GM23338 (cell line): ENCODE measurements at places on chromosomes 7 and 10. TPM values are rescaled to one million over a fixed set of nuclear protein-coding genes. Genes with fewer than 3 reads are reported as not detected.

- no peak for DNase-seq
Observed at GRCh38 chr7:105764506-105764905, 111.9 kb downstream of the ATXN7L1 start.

GRCh38 chr10:79980711-79981110 is 31.8 kb upstream of the SFTPD start:
- DNase-seq: no peak

GRCh38 chr10:69213591-69214311 is 6.4 kb upstream of the HKDC1 start:
- DNase-seq: no peak

DNA sequence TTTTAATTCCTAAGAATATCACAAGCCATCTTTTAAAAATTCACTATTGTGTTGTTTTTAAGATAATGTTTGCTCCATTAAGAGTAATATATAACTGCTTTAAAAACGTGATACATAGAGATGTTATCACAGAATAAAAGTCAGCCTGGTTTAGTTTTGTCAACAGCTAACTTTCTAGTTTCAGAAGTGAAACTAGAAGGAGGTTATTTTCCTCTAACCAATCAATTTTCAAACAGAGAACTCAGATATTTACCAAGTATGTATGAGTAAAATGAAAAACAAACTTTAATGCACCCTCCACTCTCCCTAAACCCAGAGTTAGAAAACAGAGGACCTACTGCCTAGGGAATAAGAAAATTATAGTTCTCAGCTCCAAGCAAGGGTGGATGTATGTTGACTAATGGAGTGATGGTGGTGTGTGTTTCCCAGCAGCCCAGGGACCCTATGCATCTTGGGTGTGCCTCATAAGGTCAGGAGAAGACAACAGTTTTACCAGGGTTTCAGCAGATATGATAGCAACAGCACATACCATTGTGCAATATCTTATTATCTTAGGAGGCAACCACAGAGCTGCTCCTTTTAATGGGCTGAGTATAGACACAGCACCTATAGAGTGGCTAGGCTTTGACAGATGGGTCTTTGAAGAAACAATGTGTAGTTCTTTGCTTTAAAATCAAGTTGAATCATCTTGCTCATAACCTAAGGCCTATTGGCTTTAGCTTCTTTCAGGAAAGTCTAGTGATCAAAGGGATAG is 58.4 kb downstream of the PTPRZ1 start:
- no peak for DNase-seq

GRCh38 chr10:92309272-92309671 is 18.3 kb downstream of the MARCHF5 start:
- no peak for DNase-seq

The CYP2C8 gene
- 2.1 and 4.1 TPM in 2 replicates for total RNA-seq

The PTN gene
- 18.5 and 20.1 TPM in 2 replicates for total RNA-seq

The SLC16A12 gene
- total RNA-seq: 1.3 and 2.0 TPM in 2 replicates
